Germinal center (tissue), 1 donor: ENCODE measurements at places on chromosomes 5 and 9.

DNA sequence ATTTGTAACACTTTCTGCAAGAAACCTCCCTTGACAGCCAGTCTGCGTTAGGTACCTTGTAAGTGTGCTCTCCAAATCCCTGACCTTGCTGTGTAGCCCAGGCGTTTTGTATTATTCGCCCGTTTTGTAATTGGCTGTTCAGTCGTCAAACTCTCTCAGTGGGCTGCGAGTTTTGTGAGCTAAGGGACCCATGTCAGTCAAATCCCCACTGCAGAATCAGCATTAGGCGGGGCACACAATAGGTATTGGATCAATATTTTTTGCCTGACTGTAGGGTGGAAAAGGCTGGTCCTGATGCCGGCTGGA lies 665 bp downstream of the DNAJC18 start:
- no peak for DNase-seq

GRCh38 chr9:119157196-119157595 lies 212.0 kb downstream of the BRINP1 start:
- no peak for DNase-seq

GRCh38 chr5:5616247-5616895 lies 193.9 kb downstream of the ICE1 start:
- no peak for DNase-seq

- peak; percentile 26 for DNase-seq
Measured at GRCh38 chr9:101711330-101711941, 27.0 kb downstream of the GRIN3A start.

- no peak for DNase-seq
Measured at GRCh38 chr9:134291452-134291881, 34.8 kb upstream of the RXRA start.

- DNase-seq, result no peak
Measured at GRCh38 chr5:168288349-168289245, 2.8 kb upstream of the WWC1 start.

- no peak for DNase-seq
Measured at GRCh38 chr5:167898361-167899042, 392.9 kb upstream of the WWC1 start.

DNA sequence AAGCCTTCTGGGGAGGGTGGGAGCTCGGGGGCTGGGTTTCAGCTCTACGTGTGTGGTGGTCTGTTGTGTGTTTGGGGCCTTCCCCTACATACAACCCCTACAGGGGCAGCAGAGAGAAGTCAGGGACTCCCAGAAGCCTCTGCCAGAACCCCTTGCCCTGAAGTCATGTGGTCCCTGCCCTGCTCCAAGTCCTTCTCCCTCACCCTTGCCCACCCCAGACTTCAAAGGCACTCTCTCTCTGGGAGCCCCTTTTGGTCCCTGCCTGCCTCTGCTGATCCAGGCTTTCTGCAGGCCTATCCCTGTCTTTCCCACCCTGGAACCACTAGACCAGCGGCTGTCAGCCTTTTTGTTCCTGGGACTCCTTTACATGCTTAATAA lies 61.1 kb upstream of the PSD2 start:
- DNase-seq, result no peak

GRCh38 chr5:115098041-115098702 lies 71.5 kb downstream of the TRIM36 start:
- DNase-seq, result peak; percentile 56

- DNase-seq, result no peak
Measured at GRCh38 chr5:158414780-158415179, 555.8 kb upstream of the CLINT1 start.

DNA sequence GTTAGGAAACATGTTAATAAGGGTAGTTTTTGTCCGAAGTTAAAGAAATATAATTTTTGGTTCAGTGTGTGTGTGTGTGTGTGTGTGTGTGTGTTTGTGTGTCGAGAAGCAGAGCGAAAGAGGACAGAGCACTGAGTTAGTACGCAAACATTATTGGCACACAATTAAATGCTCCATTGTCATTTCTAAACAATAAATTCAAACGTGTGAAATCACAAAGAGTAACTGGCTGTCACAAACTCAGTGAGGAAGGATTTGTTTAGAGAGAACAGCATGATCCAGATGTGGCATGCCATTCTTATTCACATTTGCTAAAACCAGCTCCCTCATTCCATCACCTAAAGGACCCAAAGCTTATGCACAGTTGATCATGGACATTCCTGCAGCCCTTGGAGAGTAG lies 970.8 kb downstream of the DTWD2 start:
- DNase-seq, result no peak

- no peak for DNase-seq
Measured at GRCh38 chr5:88405783-88406182, 137.1 kb upstream of the TMEM161B start.

DNA sequence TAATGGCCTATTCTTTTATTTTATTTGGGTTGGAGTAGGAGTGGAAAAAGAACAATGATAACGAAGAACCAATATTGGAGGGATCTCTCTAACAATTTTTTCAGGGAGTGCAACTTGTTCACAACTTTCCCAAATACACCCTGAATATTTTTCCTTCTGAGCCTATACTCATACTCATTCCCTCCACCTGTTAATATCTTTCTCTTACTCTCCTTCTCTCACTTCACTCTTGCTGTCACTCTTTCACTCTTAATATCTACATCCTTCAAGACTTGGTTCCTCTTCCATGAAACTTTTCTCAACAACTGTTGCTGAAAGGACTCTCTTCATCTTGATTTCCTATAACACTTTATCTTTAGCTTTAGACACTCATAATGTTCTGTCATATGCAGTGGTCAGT lies 39.0 kb upstream of the MYOT start:
- DNase-seq, result no peak

DNA sequence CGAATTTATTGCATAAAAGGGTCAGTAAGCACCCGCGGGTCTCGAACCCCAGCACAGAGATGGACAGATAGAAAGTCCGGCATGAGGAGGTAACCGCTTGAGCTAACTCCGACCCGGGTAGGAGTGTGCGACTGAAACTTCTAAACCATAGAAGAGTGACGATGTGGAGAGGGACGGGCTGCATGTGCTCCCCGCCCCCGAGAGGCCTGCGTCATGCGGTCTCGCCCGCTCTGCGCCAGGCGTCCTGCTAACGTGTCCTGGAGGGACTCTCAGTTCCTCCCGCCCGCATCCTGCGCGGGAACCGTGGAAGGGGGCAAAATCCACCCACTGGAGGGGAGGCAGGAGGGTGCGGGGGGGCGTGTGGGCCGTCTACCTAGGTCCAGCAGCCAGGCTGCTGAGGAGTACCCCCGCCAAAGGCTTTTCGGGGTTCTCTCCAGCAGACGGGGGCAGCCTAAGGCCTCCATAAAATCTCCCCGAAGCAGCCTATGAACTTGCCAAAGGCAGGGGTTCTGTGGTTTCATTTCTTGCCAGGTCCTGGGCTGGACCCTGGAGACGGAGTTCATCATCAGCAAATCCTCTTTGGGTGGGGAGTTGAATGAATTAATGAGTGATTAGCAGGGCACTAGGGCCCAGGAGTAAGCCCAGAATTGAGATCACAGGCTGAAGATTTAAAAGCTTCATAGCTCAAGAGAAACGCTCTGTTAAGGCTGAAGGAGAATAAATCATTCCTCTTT lies 51.9 kb downstream of the TGFBI start:
- DNase-seq, result peak; percentile 74

DNA sequence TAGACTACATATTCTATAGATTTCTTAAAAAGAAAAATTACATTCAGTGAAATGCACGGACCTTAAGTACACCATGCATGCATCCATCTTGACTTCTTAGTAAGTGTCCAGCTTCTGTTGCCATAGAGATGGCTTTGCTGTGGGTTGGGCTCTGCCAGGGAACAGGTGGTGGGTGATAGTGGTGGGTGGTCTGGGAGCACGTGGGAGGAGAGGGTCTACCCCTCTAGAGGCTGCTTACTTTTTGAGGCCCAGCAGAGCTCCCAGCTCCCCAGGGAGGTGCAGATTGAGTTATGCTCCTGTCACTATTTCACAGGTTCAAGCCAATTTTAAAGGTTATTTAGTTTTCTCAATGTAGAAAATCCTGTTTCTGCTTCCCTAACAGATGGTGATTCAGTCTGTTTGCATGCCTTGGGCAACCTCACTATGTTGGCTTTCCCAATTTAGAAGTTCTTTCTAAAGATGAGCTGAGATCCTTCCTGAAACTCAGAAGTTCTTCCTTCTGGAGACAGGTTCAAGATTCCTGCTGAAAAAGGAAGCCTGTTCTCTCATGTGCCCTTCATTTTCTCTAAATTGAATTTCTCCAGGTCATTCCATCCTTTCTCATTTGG lies 107.4 kb upstream of the LHFPL2 start:
- no peak for DNase-seq

- DNase-seq, result no peak
Measured at GRCh38 chr5:113114559-113114958, 138.0 kb downstream of the DCP2 start.

- no peak for DNase-seq
Measured at GRCh38 chr9:134626571-134627416, 14.8 kb upstream of the COL5A1 start.

DNA sequence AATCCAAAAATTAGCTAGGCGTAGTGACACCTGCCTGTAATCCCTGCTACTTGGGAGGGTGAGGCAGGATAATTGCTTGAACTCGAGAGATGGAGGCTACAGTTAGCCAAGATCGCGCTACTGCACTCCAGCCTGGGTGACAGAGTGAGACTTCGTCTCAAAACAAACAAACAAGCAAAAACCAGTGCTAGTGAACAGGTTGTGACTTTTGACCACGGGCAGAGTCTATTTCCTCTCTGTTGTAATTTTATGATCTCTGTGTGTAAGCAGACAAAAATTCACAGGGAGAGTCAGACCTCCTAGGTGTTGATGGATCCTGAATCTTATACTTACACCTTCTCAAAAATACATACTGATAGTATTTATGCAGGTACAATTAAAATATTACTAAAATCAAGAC lies 65.8 kb downstream of the SPEF2 start:
- no peak for DNase-seq

DNA sequence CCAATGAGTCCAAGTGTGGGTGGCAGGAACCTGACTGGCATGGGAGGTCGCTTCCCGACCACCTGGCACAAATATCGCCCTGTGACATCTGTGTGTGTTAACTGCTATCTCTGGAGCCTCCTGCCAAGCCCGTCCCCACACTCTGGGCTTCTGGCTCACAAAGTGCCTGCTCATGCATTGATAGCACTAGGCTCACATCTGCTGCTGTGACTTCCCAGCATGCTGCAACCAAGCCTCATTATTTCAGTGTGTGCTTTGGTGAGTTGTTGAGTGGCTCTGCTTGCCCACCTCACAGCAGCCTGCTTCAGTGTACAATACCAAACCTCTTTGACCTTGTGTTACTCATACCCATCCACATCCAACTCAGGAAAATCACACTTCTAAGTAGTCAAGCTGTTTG lies 139.8 kb downstream of the APBA1 start:
- no peak for DNase-seq

DNA sequence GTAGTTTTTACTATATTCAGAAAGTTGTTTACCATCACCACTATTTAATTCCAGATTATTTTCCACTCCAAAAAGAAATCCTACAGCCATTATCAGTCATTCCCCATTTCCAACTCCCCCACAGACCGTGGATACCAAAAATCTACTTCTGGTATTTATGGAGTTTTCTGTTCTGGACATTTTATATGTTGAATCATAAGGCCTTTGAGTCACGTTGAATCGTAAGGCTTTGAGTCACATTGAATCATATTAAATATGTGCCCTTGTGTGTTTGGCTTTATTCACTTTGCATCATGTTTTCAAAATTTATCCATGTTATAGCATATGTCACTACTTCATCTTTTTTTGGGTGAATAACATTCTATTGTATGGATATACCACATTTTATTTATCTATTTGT lies 454.1 kb upstream of the NUDT12 start:
- no peak for DNase-seq
